Peyer's patch (tissue), 4 donors: ENCODE measurements at places on chromosomes 12 and 14. TPM values are rescaled to one million over a fixed set of nuclear protein-coding genes. Genes with fewer than 3 reads are reported as not detected.

DNA sequence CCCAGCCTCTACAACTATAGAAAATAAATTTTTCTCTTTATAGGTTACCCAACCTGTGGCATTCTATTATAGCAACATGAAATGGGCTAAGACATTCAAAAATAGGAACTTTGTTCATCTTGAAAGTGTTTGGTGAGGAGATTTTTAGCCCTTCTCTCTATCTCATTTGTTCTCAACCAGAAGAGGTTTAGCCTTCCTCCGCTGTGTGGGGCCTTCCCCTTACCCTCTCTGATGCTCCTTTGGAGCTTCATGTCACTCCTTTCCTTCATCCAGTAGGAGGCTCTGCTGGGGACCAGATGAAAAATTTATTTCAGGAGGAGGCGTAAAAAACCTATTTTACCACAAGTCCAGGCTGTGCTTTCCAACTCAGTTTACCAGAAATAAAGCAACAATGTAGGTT, 94.1 kb downstream of the RTN1 start:
- DNase-seq, result no peak

INHBE gene
- not detected for total RNA-seq

A2M gene
- total RNA-seq, result 97.1 TPM

SETD1B gene
- total RNA-seq, result 30.0 TPM

DNA sequence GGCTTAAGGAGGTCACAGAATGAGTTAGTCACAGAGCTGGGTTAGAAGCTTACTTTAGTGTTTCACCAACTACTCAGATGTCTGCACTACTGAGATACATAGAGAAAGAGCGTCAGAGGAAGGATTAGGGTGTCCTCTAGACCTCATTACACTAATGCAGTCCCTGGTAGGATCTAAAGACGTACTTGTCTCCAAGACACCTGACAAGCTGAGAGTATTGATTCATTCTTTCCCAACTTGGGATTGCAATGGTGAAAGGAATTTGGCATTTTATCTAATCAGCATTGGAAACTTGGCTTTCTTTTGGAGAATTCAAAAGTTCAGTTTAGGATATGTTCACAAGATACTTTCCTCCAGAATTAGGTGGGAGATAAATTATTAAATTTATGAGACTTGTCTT, 402.1 kb downstream of the ZFP36L1 start:
- no peak for DNase-seq
